ENCODE measurements at places on chromosomes 7 and 10.

- no peak for DNase-seq
Measured at GRCh38 chr7:151792636-151793035, 84.3 kb downstream of the PRKAG2 start.

DNA sequence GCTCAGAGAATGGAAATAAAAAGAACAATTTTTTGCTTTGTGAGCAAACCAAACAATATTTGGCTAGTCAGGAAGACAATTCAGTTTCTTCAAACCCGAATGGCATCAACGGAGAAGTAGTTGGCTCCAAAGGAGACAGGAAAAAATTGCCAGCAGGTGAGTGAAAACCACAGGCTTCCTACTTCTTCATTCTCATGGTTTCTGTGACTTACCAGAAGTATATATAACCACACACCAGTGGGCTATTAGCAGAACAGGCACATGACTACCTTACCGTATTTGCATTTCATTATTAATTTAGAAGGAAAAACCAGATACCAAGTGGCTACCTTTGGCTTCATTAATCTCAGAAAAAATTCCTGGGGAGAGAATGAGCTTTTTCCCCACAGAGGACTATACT is 8.8 kb downstream of the TDRD1 start:
- no peak for DNase-seq

GRCh38 chr10:131560166-131560565 is 248.6 kb upstream of the TCERG1L start:
- DNase-seq, result no peak

- DNase-seq, result no peak
Measured at GRCh38 chr10:10598297-10598696, 419.4 kb upstream of the CELF2 start.

DNA sequence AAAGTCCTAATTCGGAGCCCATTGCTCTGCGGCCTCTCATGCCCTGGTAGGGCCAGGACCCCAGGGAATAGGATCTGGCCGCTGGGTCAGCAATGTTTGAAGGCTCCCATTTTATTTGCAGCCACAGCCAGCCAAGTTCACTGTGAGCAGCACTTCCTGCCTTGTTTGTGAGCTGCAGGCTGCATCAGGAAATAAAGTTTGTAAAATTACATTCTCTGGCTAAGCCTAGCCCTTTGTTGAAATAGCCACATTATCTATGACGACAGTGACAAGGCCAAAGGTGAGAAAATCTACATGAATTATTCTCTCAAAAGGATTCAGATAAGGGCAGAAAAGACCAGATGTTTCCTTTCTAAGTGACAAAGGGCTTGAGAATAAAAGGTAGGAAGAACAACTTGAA is 23.7 kb upstream of the ITGB1 start:
- DNase-seq, result no peak

Data from suppressor macrophage treated with lipopolysaccharide for 1 hour (primary cell).